ENCODE measurements at places on chromosomes 4 and X. TPM values are rescaled to one million over a fixed set of nuclear protein-coding genes. Genes with fewer than 3 reads are reported as not detected.

Gene PTTG2
- total RNA-seq = 0.67 TPM

Gene SCML2
- total RNA-seq = 1.2 TPM

Gene VCX3B
- not detected for total RNA-seq

Gene S100G
- not detected for total RNA-seq

Gene CTAG1A
- not detected for total RNA-seq

Gene PABPC5
- 0.48 TPM for total RNA-seq

Gene AMTN
- not detected for total RNA-seq

Gene AWAT2
- total RNA-seq = not detected

Gene STBD1
- 27.2 TPM for total RNA-seq

Gene TMEM35A
- total RNA-seq = 0.30 TPM

Gene NELFA
- 10.4 TPM for total RNA-seq

Gene UGT2B15
- total RNA-seq = not detected

Gene C4orf50
- not detected for total RNA-seq

Gene USP53
- 34.7 TPM for total RNA-seq

Gene RTL3
- total RNA-seq = 0.08 TPM

Gene CENPI
- total RNA-seq = 0.51 TPM

Gene GBA3
- total RNA-seq = not detected

Gene MID2
- 6.2 TPM for total RNA-seq

Gene CFP
- 2.6 TPM for total RNA-seq

Gene ODAPH
- not detected for total RNA-seq

Gene NHS
- 1.2 TPM for total RNA-seq
